T-cell (primary cell): ENCODE measurements at places on chromosomes 1 and 21.

- DNase-seq = no peak
These were observed 40.7 kb downstream of the SIPA1L2 start for GRCh38 chr1:232589111-232589811.

GRCh38 chr21:39523399-39523798 lies 71.6 kb downstream of the SH3BGR start:
- DNase-seq = no peak

GRCh38 chr1:93591676-93592550 lies 89.7 kb downstream of the BCAR3 start:
- DNase-seq = peak; percentile 8

GRCh38 chr1:247298124-247298481 lies 33.6 kb downstream of the ZNF496 start:
- DNase-seq = no peak

DNA sequence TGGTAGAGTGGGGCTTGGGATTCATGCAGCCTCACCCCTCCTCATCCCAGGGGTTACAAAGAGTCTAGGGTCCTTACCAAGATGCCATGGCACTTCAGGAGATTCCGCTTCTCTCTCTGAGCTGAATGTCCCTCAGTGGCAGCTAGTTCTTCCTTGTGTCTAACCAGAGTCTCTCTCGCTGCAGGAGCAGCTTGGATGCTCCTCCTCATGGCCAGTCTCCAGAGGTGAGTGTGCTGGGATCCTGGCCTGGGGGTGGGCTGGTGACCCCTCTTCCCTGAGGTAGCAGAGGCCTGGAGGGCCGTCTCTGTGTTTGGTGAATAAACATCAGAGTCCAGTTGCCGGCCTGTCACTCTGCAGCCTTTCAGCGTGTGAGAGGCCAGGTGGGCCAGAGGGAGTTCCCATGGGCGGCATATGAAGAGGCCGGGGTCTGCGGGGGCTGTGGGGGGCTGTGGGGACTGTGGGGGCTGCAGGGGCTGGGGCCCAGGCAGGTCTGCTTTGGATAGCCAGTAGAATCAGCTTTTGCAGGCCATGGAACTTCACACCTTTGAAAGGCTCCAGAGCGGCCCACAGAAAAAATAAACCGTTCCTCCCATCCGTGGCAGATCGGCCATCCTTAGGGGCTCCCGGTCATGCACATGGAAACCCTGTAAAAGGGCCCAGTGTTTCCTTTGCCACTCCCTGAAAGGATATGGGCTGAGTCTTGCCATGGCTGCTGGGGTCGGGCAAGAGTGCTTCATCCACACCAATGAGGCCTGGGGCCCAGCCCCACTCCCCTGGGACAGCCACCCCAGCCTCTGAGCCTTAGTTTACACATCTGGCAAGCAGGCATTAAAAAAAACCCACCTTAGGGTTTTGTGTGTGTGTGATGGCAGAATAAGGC lies 256.4 kb downstream of the FOXD2 start:
- no peak for DNase-seq

DNA sequence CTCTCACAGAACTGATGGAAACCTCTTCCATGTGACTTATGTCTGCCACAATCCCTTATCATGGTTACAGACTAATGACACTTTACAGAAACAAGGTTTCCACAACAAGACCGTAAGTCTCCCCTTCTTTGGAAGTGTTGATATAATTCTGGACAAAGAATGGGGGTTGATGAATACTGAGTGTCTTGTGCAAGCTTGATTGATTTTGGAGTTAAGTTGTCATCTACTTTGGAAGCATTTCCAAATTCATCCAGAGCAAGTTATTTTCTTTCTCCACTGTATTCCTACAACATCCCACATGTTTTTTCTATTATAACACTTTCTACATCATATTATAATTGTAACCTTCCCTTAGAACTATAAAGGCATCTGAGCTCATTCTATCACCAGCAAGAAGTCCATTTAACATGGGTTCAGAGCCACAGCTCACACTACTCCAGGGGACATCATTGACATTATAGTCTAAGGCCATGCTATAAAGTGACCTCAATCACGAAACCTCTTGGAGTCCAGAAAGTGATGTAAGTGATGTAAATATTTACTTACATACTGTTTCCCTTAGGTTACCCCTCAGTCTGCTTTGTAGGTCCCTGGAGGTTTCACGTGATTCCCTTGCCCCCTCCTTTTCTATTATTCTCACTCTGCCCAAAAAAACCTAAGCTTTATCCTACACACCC lies 125.7 kb upstream of the PBX1 start:
- DNase-seq = no peak

DNA sequence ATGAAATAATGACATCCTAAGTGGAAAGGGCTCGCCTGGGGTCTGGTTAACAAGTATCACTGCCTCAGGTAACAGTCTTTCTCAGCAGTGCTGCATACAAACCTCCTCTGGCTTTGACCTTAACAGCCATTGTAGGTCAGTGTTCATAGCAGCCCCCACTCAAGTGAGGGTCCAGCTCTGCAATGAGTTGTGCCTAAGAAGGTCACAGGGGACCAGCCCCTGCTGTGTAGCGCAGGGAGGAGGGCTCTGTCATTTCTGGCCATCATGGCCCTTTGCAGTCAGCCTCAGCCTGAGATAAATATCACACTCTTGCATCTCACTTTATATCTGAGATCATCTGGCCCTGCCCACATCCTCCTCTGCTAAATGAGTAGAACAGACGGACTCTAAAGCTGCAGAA lies 18.1 kb upstream of the MYSM1 start:
- peak; percentile 19 for DNase-seq

GRCh38 chr1:8020032-8020431 lies 6.1 kb downstream of the ERRFI1 start:
- no peak for DNase-seq

- DNase-seq = no peak
These were observed 4.9 kb downstream of the NEK7 start for GRCh38 chr1:198161718-198162090.

DNA sequence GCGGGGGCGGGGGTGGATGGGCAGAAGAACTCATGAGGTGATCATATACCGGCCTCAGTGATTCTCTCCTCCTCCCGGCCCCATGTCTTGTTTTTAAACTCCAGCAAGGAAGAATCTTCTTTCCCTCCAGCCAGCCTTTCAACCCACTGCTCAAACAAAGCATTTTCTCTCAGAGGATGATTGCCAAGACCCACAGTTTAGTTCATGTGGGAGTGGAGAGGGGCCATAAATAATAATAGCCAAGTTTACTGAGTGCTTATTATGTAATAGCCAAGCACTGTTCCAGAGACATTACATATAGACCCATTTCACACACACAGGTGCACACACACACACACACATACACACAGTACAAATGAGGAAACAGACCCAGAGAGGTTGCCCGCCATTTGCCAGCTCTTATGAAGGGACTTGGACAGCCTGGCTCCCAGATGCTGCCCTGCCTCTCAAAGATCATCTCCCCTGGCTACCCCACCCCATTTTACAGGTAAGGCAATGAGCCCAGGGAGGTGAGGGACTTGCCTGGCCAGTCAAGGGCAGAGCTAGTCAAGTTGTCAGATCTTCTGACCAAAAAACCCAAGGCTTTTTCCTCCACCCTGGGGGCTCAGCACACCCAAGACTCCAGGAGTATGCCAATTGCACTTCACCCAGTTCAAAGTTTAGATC lies 18.0 kb upstream of the BCAR3 start:
- no peak for DNase-seq

DNA sequence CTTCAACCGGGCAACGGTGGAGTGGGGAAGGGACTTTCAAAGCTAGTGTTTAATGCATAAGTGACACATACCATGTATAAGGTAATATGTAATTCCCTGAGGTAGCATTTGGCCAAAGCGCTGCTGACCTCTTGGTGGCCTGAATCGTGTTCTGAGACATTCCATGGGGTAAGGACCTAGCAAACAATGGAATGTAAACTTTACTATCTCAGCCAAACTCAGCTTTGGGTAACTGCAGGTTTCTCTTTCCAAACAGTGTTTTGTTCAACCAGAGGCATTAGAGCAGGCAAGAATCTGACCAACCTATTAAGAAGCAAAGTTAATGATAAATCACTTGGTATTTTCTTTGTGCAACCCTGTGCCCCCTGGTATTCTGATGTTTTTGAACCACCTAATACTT lies 22.0 kb downstream of the TGFB2 start:
- DNase-seq = no peak

- no peak for DNase-seq
These were observed 8.4 kb downstream of the ARMH1 start for GRCh38 chr1:44682883-44683265.

DNA sequence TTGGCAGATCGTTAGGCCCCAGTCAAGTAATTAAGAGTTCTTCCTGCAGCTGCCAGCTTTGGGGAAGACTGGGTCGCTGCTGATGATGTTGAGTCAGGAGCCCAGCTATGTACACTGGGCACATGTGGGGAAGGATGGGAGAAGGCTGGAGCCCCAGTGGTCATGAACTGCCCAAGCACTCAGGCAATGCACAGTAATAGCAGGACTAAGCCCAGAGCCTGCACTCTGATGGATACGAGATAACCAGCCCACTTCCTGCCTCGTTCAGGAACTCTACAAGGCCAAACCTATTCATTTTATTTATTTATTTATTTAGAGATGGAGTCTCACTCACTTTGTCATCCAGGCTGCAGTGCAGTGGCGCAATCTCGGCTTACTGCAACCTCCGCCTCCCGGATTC lies 81.1 kb upstream of the BTG3 start:
- no peak for DNase-seq

- DNase-seq = peak; percentile 31
These were observed 11.9 kb upstream of the RIPPLY3 start for GRCh38 chr21:36994501-36995158.

DNA sequence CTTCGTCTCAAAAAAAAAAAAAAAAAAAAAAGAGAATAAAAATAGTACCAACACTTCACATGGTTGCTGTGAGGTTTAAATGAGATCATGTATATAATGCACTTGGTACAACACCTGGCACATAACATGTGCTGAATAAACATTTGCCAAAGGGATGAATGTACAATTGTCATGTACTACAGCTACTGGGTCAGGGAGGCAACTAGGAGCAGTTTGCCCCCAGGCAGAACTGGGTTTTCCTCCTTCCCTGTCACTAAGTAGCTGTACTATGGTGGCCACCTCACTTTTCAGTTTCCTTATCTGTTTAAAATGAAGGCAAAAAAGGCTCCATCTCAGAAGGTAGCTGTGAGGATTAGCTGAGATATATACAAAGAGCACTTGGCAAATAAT lies 11.5 kb downstream of the AK2 start:
- no peak for DNase-seq

DNA sequence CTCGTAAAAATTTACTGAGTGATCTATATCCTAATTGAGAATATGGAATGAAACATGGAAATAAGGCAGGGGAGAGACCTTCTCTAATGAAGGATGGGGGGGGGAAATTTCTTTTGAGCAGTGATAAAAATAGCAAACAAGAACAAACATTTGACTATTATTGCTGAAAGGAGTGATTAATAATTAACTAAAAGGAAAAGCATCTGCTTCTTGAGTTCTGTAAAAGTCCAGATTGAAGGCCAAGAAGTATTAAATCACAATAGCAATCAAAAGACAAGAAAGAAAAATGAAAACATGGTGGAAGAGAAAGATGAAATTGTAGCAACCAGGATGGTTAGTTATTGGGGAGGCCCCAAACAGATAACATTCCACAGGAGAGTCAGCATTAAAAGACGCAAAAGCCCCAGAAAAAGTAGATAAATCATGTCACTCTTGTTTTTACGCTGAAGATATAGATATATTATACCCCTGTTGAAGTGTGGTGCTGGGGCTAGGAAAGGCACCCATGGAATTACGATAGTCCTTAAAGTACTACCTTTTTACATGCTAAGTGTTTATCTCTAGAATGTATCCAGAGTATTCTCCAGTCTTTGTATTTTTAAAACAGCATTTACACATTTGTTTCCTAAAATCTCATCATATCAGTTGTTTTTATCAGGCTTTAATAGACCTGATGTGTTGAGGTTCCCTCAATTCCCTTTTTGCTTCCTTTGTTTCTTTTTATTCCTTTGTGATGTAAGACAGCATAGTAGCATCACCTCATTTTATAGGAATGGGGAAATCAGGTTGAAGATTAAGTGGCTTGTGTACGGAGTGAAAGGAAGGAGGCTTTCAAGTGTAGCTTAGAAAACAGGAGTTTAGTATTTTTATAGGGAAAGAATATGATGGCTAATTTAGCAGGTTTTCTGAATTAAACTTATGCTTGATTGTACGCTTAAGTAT lies 28.9 kb downstream of the DISP1 start:
- no peak for DNase-seq

- no peak for DNase-seq
These were observed 31.6 kb upstream of the CAMSAP2 start for GRCh38 chr1:200707116-200707515.

- no peak for DNase-seq
These were observed 451.7 kb downstream of the SIPA1L2 start for GRCh38 chr1:232178191-232178590.

DNA sequence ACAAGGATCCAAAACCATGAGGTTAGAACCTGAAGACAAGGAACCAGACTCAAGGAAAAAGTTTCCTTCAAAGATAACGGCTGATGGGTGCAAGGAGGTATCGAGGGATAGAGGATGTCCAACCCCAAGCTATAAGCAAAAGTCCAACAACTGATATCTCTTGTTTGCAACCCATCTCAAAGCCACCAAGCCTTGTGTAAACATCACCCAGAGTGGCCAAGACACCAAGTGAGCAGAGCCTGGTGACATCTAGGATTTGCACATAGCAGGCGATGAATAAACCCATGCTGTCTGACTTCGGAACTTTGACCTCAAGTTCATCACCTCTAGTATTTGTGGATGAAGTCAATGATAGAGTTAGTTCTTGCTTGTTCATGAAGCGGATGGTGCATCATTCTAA lies 180.7 kb downstream of the ETS2 start:
- DNase-seq = no peak

DNA sequence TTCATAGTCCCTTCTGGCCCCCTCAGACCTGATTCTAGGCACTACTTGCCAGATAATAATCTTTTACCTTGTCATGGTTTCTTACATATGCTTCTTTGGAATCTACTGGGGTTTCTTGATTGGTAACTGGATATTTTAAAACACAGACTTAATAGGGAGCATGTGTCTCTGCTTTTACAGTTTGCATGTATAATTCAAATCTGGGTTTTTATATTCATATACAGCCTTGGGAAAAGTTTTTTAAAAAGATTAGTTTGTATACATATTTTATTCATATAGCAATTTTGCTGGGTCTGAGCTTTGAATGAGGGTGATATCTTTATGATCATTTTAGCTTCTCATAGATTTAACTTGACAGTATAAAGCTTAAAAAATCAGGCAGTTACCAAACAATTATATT lies 21.1 kb upstream of the CD1D start:
- no peak for DNase-seq

GRCh38 chr1:87804128-87804527 lies 475.4 kb downstream of the LMO4 start:
- DNase-seq = no peak

GRCh38 chr1:27912429-27912828 lies 22.4 kb upstream of the SMPDL3B start:
- DNase-seq = no peak

DNA sequence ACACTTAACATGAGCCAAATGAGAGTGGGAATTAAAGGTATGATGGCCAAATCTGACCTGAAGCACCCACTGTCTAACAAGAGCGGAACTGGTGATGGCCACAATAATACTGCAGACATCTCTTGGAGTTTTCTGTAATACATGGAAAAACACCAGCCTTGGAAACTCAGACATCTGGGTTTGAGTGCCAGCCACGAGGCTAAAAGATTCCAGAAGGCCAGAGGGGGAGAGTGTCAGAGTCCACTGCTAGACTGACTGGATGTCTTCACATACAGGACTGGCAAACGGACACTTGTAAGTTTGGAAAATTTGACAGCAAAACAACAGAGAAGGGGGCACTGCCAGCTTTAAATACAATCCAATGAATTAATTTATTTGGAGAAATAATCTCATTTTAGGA lies 175.1 kb downstream of the ADSS2 start:
- DNase-seq = no peak
